ENCODE measurements at places on chromosomes 13 and 19. TPM values are rescaled to one million over a fixed set of nuclear protein-coding genes. Genes with fewer than 3 reads are reported as not detected.

The SMIM44 gene
- 2.7 TPM for polyA plus RNA-seq

The LGALS14 gene
- polyA plus RNA-seq: not detected

The SIGLEC9 gene
- 0.80 TPM for polyA plus RNA-seq

The ATP1A3 gene
- not detected for polyA plus RNA-seq

DNA sequence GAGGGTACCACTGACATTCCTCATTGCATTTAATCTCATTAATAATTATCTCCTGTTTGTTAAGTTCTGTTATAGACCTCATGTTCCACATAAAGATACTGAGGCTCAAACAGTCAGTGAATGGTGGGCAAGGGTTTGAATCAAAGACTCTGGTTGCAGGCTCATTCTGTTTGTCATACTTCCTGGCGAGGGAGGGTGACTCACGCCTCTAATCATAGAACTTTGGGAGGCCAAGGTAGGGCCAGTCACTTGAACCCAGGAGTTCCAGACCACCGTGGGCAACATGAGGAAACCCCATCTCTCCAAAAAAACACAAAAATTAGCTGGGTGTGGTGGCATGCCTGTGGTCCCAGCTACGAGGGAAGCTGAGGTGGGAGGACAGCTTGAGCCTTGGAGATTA, 220.7 kb upstream of the MIR17HG start:
- H3K36me3 ChIP-seq: no peaks in the 10 kb centered on the region
- DNase-seq: no peak
- no peaks in the 10 kb centered on the region for H3K27me3 ChIP-seq
- H3K4me3 ChIP-seq: no peak overlapping the region
- no peak overlapping the region for H3K27ac ChIP-seq

DNA sequence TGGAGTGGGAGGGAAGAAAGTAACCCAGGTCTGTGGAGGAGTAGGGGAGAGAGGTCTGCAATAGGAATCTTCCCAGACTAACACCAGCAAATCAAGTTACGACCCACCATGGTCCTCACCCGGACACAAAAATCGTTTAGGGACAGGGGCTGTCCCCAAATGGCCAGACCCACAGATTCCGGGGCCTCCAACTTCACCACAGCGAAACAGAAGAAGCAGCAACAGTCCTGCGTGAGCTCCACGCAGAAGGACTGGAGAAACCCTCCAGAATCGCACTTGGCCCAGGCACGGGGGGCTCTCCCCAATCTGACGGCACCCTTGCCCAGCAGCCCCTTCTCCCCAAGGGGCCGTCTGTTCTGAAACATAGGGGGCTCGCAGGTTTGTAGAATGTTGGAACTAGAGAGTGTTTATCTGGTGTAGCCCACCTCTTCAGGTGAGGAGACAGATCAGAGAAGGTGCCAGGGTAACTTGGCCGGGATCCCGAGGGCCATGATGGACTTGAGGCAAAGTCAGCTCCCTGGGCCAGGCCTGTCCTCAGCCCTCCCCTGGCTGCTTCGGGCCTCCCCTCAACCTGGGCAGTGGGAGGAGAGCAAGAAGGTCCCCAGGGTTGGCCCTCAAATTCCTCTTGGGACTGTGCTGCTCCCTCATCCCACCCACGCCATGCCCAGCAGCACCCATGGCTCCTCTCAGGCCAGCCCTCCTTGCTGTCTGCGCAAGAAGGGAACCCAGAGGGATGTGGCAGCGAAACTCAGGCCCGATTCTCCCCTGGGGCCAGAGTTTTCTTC, 82.5 kb upstream of the GPR183 start:
- H3K36me3 ChIP-seq: peaks cover 22% of the 10 kb centered on the region
- no peaks in the 10 kb centered on the region for H3K27me3 ChIP-seq
- no peak for DNase-seq
- no peak overlapping the region for H3K4me3 ChIP-seq
- H3K27ac ChIP-seq: no peak overlapping the region

GRCh38 chr19:45782820-45783785, 813 bp upstream of the DMPK start:
- H3K36me3 ChIP-seq: peaks cover 47% of the 10 kb centered on the region
- H3K27ac ChIP-seq: peak overlapping the region; percentile 88
- peaks cover 65% of the 10 kb centered on the region for H3K27me3 ChIP-seq
- peak overlapping the region; percentile 54 for H3K4me3 ChIP-seq
- H3K4me1 ChIP-seq: peaks cover 77% of the 10 kb centered on the region
- peak; percentile 60 for DNase-seq

DNA sequence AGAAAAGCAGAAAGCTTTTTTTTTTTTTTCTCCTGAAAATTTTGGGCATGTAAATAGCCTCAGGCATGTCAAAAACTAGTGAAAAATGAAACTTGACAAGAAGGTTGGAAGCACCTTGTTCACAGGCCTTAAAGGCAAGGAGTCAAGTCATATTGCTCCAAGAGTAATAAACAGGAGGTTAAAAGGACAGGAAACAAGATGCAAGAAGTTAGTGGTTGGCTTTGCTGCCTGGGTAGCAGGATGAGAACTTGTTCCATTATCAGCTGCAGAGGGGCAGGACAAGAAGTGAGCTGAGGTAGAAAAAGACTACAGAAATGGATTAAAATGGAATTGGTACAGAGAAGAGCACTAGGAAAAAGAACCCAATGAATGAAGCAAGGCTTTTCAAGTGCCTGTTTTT, 242.6 kb downstream of the DCT start:
- no peak for DNase-seq
- no peaks in the 10 kb centered on the region for H3K4me1 ChIP-seq
- no peaks in the 10 kb centered on the region for H3K27me3 ChIP-seq
- H3K4me3 ChIP-seq: no peak overlapping the region
- no peaks in the 10 kb centered on the region for H3K36me3 ChIP-seq
- no peak overlapping the region for H3K27ac ChIP-seq

DNA sequence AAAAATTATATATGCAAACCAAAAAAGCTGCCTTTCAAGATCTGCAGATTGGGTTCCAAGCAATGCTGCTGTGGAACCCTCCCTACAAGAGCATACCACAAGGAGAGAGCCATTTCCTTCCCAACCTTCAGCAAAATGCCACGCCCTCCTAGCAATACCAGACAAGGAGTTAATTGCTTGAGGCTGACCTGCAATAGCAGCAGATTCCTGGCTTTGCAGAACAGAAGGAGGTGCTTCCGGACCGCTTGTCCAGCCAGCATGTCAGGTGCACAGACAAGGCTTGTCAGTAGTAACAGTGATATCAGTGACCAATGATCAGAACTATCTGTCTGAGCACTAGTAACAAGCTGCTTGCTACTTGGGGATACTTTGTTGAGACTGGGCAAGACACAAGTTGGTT, 301.6 kb downstream of the FGF14 start:
- no peaks in the 10 kb centered on the region for H3K36me3 ChIP-seq
- H3K27ac ChIP-seq: no peak overlapping the region
- H3K27me3 ChIP-seq: no peaks in the 10 kb centered on the region
- H3K4me1 ChIP-seq: no peaks in the 10 kb centered on the region
- no peak for DNase-seq
- H3K4me3 ChIP-seq: no peak overlapping the region

GRCh38 chr13:33723772-33724435, 94.0 kb upstream of the RFC3 start:
- no peaks in the 10 kb centered on the region for H3K36me3 ChIP-seq
- peak; percentile 95 for DNase-seq
- peaks cover 19% of the 10 kb centered on the region for H3K4me1 ChIP-seq
- H3K4me3 ChIP-seq: no peak overlapping the region
- H3K27me3 ChIP-seq: no peaks in the 10 kb centered on the region

DNA sequence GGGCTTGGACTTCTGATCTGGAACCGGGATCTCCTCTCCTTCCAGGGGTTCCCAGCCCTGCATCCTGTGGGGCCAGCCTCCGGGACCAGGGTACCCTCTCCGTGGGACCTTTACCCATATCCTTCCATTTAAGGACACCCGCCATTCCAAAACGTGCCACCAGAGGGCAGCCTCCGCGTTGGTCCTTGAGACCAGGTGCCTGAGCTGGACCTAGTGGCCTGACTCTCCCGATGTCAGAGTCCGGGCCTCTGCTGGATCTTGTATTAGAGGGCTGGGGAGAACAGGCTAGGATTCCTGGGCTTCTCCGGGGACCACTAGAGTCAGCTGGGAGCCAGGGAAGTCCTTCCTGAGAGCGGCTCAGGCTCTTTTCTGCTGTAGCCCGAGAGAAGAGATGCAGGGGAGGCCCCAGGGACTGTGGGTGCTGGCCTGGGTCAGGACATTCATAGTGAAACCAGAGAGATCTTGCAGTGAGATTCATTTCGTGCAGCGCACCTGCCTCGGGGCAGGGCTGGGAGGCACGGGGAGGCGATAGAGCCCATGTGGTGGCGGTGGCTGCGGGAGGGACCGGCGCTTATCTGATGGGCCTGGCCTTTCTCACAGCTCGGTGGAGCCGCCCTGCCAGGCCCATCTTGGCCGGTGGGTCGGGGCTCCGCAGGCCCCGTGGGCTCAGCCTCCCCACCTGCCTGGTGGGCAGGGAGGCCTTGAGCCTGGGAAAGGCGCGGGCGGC, 9.8 kb upstream of the SLC7A10 start:
- peak; percentile 92 for DNase-seq
- no peaks in the 10 kb centered on the region for H3K27me3 ChIP-seq
- H3K4me1 ChIP-seq: peaks cover 9% of the 10 kb centered on the region
- no peak overlapping the region for H3K27ac ChIP-seq
- H3K36me3 ChIP-seq: no peaks in the 10 kb centered on the region

DNA sequence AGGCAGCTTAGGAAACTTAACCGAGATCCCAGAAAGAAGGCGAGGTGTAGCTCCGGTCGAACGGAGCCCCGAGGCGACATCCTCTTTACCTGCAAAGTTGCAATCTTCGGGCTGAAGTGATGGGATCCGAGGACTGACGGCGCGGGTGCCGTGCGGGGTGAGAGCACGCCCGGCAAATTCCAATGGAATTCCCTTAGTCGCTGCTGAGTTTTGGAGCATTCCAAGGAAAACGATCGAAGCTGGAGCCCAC, 141 bp downstream of the TRPC4 start:
- no peaks in the 10 kb centered on the region for H3K36me3 ChIP-seq
- no peak for DNase-seq
- H3K4me1 ChIP-seq: peaks cover 18% of the 10 kb centered on the region
- no peaks in the 10 kb centered on the region for H3K27me3 ChIP-seq

DNA sequence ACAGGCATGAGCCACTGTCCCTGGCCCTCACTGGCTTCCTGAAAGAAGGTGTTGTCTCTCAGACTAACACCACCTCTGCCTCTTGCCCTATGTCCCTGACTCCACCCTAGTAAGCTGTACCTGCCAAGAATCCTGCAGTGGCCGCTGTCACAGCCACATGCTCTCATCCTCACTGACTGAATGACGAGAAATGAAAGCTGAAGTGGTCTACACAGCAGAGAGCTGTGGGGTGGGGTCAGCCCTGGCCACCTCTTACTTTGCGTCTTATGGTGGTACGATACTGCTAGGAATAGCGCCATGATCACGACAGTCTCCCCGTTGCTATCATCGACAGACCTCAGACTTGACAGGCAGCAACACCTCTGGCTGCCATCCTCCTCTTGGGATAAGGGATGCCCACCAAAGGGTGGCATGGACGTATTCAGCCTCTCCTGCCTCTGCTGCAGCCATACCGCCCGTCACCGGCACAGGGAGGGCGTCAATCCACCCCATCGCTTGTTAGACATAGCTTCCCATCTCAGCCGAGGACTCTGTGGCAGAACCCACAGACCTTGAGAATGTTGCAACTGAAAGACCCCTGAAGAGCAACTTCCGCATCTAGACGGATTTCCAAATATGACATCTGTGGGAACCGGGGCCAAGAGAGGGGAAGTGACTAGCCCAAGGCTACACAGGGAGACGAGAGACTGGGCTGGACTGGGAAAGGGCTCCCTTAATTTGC, 809 bp downstream of the MYO1F start:
- peaks cover 15% of the 10 kb centered on the region for H3K4me1 ChIP-seq
- peak overlapping the region; percentile 50 for H3K4me3 ChIP-seq
- H3K36me3 ChIP-seq: no peaks in the 10 kb centered on the region
- DNase-seq: no peak
- peak overlapping the region; percentile 84 for H3K27ac ChIP-seq
- peaks cover 40% of the 10 kb centered on the region for H3K27me3 ChIP-seq

GRCh38 chr19:3494559-3494958, 5.9 kb downstream of the DOHH start:
- peaks cover 12% of the 10 kb centered on the region for H3K4me1 ChIP-seq
- H3K27ac ChIP-seq: no peak overlapping the region
- H3K36me3 ChIP-seq: peaks cover 68% of the 10 kb centered on the region
- no peak overlapping the region for H3K4me3 ChIP-seq
- no peaks in the 10 kb centered on the region for H3K27me3 ChIP-seq

DNA sequence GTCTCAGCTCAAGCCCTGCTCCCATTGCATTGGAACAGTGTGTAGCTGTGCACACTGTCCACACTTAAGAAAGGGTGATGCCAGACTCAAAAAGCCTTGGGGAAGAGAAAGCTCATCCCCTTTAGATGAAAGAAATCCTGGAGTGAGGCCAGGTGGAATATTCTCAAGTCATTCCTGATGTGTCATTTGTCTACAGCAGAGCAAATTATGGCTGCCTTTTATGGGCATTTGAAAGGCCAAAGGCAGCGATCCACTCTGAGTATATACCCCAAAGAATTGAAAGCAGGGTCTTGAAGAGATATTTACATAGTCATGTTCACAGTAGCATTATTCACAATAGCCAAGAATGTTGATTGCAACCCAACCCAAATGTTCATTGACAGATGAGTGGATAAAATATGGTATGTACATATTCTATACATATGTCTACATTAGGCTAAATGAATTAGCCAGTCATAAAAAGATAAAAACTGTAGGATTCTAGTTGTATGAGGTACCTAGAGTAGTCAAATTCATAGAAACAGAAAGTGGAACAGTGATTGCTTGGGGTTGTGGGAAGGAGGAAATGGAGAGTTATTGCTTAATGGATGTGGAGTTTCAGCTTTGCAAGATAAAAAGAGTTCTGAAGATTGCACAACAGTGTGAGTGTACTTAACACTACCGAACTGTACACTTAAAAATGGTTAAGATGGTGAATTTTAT, 214.9 kb downstream of the KCNRG start:
- H3K4me3 ChIP-seq: no peak overlapping the region
- no peak overlapping the region for H3K27ac ChIP-seq

DNA sequence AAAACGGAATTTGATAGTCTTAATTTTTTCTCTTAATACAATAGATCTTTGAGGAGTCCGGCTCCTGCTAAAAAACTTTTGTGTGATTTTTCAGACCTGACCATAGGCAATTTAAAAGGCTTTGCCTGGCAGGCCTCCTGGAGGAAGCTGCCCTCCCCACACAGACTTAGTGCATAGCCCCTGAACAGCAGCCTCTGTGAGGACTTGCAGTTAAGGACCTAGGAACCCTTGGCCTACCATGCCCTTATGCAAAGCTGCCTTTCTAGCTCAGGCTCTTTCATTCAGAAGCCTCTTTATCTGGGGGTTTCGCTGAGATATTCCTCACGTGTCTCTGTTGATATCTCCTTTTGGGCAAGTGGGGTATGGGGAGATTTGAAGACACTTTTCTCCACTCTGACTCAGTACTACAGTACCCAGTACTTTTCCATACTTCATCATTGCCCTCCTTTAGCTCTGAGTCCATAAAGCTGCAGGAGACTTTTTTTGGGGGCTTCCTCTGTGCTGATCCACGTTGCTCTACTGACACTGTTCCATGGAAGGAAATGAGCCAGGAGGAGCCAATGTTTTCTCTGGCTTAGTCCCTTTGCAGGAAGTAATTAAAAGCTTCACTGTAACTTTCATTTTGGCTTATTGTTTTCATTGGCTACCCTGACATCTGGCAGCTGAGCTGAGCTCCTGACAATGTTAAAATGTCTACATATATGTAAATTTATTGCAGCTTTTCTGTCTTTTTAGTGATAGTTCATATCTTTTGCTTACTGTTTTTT, 283.1 kb downstream of the TDRD3 start:
- no peaks in the 10 kb centered on the region for H3K4me1 ChIP-seq
- no peaks in the 10 kb centered on the region for H3K36me3 ChIP-seq
- no peak overlapping the region for H3K27ac ChIP-seq
- no peak for DNase-seq
- H3K27me3 ChIP-seq: no peaks in the 10 kb centered on the region
